ENCODE measurements at places on chromosomes 16 and 17.
A peak's percentile ranks its signal among the peaks of the same experiment; 100 is the strongest.

- peak; percentile 69 for DNase-seq
Measured at GRCh38 chr16:49498264-49498663, 124.7 kb downstream of the C16orf78 start.

DNA sequence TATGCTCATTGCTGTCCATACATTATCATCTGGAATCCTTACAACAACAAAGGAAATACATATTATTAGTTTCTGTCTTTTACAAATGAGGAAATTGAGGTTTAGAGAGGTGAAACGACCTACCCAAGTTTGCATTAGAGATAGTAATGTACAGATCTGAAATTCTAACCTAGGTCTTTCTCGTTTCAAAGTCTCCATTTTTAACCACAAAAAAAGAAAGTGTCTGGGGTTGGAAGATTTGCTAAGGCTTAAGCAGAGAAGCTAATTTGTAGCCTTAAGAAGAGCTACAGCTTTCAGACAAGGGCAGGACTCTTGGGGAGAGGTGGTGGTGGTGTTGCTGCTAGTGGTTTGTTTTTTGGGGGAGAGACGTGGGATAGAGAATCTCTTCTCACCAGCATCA, 19.2 kb downstream of the CIITA start:
- DNase-seq = no peak

DNA sequence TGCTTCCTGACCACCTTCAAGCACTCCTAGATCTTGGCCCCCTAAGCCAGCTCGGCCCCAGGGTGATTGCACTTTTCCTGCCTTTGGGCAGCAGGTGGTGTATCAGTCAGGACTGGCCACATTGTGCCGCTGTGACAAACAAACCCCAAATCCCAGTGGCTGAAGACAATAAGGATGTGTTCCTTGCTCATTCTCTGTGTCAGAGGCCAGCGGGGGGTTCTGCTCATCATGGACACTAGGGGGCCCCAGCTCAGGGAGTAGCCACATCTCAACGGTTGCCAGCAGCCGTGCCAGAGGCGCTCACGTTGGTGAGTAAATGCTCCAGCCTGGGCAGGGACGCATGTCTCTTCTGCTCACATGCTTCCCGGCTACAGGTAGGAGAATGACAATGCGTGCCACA, 60.4 kb downstream of the ZDHHC7 start:
- no peak for DNase-seq

- no peak for DNase-seq
Measured at GRCh38 chr17:36657763-36658490, 56.5 kb downstream of the MRM1 start.

DNA sequence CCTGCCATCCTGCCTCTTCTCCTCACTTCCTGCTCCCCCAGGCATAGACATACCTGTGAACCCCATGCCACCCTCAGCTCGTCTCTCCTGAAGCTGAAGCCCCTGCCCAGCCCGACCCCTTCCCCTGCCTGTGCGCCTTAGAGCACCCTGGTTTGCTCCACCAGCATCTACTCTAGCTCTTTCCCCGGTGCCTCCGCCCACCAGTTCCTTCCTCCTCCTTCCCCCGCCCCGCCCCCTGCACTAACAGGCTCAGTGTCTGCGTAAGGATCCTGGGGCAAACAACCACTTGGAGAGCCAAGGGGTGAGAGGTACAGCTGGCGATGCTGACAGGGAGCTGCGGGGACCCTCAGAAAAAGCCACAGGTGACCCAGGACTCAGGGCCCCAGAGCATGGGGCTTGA, 1.9 kb downstream of the GPR142 start:
- DNase-seq = peak; percentile 63

DNA sequence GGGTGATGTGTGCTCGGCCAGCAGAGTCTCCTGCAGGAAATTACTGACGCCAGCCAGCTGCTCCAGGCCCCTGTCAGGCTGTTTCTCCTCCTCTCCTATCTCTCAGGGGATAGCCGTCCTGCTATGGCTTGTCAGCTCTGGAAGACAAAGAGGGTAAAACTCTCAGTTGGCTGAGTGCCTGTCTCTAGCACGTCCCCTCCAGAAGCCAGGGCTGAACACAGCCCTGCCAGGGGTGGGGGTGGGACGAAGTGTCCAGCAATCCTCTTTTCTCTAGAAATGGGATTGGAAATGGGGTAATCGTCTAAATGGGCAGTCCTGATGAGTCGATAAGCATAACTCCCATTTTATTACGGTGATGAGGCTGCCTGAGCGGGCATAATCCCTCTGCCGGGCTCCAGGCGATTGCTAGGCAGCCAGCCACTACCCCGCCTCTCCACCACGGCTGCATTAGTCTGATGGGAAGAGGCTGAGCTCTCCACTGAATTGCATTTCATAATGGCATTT, 89.1 kb upstream of the GNAO1 start:
- peak; percentile 91 for DNase-seq

GRCh38 chr16:77211880-77212740, 12.9 kb downstream of the SYCE1L start:
- peak; percentile 97 for DNase-seq

GRCh38 chr16:78249832-78250231, 150.4 kb downstream of the WWOX start:
- DNase-seq = no peak

- peak; percentile 6 for DNase-seq
Measured at GRCh38 chr17:73998653-73999645, 204.5 kb upstream of the RPL38 start.

GRCh38 chr17:21602176-21602575, 90.1 kb upstream of the KCNJ18 start:
- DNase-seq = no peak

- DNase-seq = no peak
Measured at GRCh38 chr17:80846932-80847331, 144.7 kb upstream of the CHMP6 start.

DNA sequence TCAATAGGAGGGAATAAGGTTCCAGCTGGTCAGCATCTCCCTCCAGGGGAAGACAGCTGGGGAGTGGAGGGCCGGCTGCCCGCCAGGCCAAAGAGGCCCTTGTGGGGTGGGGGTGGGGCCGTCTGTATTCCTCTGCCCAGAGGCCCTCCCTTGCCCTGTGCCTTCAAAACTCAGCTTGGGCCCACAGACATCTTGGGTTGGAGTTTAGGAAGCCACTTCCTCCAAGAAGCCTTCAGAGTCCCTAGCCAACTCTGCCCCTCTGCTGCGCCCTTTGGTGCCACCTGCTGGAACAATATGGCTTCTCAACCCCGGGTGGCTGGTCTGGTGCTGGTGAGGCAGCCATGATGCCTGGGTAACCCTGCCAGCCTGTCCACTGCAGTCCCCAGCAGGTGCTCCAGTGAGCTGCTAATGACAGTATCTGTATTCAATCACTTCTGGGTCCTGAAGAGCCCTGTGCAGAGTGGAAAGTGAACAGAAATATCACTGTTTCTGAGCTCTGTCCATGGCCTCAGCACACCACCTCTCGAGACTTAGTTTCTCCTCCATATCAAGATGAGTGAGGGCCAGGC, 16.7 kb downstream of the HSD11B2 start:
- no peak for DNase-seq
